ENCODE measurements at places on chromosomes 5 and 9.
A peak's percentile ranks its signal among the peaks of the same experiment; 100 is the strongest.

DNA sequence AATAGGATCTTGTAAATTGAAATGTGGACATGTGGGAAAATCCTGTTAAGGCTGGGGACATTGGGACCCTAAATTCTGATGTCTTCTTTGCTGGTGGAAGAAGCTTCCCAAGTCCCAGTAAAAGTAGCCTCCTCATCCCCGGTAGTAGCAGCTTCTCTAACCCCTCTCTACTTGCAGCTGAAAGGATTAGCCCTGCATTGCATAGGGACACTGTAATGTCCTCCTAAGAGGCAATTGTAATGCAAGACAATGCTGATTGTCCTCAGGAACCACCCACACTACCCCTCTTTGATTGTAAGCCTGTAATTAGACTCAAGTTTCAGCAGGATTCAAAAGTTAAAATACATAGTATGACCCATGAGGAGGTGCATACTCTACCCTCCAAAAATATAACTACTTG is 1938.4 kb upstream of the C9orf72 start:
- no peak for DNase-seq

DNA sequence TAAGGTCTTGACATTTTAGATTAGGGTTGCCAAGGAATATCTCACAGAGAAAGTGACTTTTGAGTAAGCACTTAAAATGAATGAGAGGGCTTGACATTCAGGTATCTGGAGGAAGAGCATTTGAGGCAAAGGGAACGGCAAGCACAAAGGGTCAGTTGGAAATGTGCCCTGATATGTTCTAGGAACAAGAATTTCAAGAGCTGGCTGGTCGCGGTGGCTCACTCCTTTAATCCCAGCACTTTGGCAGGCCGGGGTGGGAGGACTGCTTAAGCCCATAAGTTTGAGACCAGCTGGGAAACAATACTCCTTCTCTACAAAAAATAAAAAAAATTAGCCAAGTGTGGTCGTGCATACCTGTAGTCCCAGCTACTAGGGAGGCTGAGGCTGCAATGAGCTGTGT is 16.5 kb downstream of the KIAA1958 start:
- no peak for DNase-seq

GRCh38 chr9:33932078-33932807 is 115.3 kb downstream of the UBE2R2 start:
- no peak for DNase-seq

- no peak for DNase-seq
These were observed 70.7 kb upstream of the SLC25A51 start for GRCh38 chr9:37974506-37975173.

- DNase-seq, result no peak
These were observed 482 bp downstream of the OR13J1 start for GRCh38 chr9:35869621-35870216.

GRCh38 chr9:123375469-123376132 is 19.6 kb downstream of the CRB2 start:
- DNase-seq, result no peak

- DNase-seq, result no peak
These were observed 241.8 kb downstream of the CACNA1B start for GRCh38 chr9:138119202-138120027.

DNA sequence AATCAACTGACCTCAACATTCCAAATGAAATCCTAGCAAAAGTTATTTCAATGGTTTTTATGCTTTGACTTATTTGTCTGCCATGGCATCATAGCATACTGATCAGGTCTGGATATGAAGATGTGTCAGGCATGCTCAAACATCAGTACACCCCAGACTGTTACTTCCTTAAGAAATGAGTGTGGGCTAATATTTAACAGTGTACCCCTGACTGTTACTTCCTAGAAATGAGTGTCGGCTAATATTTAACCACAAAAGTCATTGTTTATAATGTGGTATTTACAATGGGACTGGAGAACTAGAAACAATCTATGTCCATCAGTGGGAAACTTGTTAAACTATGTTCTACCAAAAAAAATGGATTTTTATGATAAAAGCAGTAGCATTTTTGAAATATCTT is 38.1 kb upstream of the HNRNPA0 start:
- no peak for DNase-seq

DNA sequence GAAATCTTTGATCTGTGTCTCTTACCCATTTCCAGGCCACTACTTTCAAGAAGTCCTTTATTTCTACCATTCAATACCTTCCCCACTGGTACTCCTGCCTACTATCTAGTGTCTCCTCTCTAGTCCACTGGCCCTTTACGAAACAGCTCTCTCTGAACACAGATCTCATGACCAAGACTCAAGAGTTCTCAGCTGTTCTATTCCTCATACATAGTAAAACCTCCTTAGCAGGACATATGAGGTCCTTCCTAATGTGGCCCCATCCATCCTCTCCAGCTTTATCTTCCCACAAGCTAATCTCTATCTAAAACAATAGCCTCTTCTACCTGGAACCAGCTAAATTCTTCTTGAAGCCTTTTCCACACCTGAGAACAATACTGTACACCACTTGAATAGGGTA is 2.6 kb downstream of the TEX10 start:
- DNase-seq, result no peak

DNA sequence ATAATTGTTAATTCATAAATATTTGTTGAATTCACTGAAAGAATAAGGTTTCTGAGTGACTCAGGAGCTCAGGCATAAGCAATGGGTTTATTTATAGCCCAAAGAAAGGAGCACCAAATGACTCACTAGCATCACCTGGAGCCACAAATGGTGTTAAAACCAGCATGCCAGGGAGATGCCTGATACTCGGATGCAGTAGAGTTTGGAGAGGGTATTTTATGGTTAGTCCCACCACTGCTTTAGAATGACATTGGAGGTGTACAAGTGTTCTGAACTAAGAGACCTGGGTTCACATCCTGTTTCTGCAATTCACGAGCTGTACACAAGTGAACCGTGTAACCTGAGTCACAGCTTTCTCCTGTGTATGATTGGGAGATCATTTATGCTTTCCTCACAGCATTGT is 25.2 kb downstream of the CCL28 start:
- DNase-seq, result peak; percentile 33

GRCh38 chr5:163362840-163363371 is 74.5 kb upstream of the CCNG1 start:
- DNase-seq, result no peak

- no peak for DNase-seq
These were observed 110.7 kb downstream of the TLE1 start for GRCh38 chr9:81578606-81579005.

- DNase-seq, result no peak
These were observed 406.2 kb upstream of the ZNF608 start for GRCh38 chr5:125152461-125153189.

DNA sequence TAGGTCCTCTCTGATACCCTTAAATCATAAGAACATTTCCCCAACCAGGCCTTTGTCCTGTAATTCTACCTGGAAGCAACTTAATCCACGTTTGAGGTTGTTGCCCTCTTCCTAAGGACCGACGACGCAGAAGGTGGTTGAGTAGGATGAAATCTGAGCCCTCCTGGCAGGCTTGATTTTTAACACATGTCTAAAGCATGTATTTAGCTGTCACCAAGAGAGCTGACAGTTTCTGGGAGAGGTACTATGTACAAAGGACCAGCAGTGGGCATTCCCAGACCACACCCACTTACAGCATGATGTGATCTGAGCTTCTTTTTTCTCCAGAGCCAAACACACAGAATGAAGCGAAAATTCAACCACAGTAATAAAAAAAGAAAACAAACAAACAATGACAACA is 260.9 kb downstream of the SH3GL2 start:
- no peak for DNase-seq

DNA sequence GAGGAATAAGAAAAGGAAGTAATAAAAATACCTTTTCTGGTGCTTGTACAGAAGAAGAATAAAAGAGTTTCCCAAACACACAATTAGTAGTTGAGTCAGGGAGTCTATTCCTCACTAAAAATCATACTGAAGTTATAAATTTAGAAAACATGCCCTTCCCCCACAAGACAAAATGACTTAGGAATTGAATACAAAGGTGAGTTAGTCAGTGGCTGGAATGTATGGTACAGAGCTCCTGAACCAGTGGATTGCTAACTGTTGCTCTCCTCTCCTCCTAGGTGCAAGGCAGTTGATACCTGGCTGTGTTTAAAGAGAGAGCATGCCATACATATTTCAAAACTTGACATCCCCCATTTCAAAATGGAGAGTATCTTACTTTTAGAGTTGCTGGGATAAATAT is 1.9 kb downstream of the GDA start:
- DNase-seq, result no peak

- no peak for DNase-seq
These were observed 255.5 kb downstream of the FANCC start for GRCh38 chr9:95061916-95062595.

DNA sequence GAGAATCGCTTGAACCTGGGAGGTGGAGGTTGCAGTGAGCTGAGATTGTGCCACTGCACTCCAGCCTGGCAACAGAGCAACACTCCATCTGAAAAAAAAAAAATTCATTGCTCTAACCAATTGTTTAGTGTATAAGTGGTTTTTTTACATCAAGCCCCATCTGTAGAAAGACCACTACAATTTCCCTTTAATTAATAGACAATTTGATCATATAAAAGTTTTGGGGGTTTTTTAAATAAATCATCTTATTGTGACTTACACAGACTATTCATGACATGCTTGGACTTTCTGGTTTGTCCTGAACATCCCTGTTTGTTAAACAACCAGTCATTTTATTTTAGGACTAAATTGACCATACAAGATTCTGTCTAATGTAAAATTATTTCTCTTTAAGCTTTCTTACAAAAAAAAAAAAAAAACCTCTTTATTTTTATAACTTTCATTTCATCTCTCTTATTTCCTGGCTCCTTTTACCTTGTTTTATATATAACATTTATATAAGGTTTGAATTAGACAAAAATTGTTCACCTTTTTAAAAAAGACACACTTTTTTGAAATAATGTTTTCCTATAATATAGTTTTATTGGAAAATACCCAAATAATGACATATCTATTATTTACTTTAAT is 9.8 kb upstream of the FANCC start:
- DNase-seq, result no peak

- peak; percentile 2 for DNase-seq
These were observed 346.3 kb downstream of the ENC1 start for GRCh38 chr5:74294231-74294705.

- no peak for DNase-seq
These were observed 82.1 kb downstream of the GIN1 start for GRCh38 chr5:103037673-103038455.

GRCh38 chr5:104456122-104456521 is 893.5 kb upstream of the NUDT12 start:
- no peak for DNase-seq

GRCh38 chr5:174733091-174733690 is 8.8 kb downstream of the MSX2 start:
- no peak for DNase-seq

DNA sequence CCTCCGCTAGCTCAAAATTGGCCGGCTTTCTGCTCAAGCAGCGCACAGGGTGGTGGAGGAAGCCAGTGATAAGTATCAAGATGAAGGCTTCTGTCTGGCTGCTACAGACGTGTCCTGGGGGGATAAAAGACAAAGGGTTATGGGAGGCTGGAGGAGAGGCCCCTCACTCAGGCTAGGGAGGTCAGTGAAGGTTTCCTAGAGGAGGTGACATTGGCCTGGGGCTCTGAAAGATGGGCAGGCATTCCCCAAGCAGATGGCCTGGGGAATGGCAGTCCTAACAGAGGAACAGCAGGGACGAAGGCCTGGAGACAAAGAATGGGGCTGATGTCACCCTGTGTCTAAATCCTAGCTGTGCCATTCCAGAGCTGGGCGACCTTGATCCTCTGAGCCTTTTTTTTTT is 32.3 kb downstream of the OLFML2A start:
- no peak for DNase-seq

DNA sequence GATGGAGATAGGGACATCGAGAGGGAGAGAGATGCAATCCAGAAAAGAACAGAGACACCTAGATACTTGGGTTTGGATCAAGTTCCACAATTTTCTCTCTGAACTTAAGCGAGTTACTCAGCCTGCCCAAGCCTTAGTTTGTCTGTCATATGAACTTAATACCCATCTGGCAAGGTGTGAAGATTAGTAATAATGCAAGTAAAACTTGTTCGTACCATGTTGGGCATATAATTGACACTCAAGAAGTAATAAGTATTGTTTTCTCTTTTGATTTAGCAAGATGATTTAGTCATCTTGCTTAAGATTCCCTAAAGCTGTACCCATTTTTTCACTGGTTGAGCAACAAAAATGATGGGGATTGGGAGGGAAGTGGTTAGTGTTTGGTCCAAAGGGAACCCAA is 7.5 kb downstream of the RABGAP1 start:
- DNase-seq, result no peak

GRCh38 chr5:131505237-131505908 is 129.7 kb downstream of the RAPGEF6 start:
- DNase-seq, result no peak

DNA sequence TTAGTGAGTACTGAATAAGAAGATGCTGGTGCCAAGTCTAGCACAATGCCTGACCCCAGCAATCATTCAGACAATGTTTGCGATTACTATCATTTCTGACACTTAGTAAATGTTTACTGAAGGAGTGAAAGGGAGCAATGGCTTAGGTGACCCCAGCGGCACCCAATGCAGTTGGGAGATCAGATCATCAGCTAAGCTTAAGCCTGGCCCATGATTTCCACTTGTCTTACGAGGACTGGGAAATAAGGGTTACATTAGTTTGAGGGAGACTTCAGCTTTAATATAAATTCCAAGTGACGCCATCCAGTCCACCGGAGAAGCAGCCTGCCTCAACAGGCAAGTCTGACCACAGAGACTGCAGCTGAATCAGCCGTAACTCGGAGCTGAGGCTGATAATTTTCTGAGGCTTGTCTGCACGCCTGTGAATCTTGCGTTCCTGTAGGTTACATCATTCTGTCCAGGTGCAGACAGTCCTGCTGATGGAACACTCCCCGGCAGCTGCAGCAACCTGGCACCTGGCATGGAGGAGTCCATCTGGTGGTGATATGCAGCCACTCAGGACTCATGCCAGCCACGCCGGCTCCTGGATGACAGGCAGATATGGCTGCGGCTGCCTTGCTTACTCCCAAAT is 34.9 kb upstream of the FGF1 start:
- DNase-seq, result no peak

- peak; percentile 42 for DNase-seq
These were observed 760 bp downstream of the ALDH1B1 start for GRCh38 chr9:38393128-38393796.

DNA sequence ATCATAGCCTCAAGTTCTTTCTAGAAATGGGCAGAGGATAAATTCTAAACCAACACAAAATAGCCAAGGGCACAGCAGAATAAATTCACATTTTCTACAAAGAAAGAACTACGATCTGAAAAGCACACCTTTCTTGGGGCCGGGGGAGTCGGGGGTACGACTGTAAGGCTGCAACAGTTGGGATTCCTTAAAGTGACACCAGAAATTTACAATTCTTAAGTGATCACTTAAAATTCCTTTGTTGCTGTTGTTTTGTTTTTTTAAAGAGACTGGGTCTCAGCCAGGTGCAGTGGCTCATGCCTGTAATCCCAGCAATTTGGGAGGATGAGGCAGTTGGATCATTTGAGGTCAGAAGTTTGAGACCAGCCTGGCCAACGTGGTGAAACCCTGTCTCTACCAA is 95.8 kb downstream of the CDK5RAP2 start:
- DNase-seq, result no peak

- no peak for DNase-seq
These were observed 23.7 kb upstream of the LMNB1 start for GRCh38 chr5:126753227-126753626.
